A673 (cell line): ENCODE measurements at places on chromosomes 1 and 21. TPM values are rescaled to one million over a fixed set of nuclear protein-coding genes. Genes with fewer than 3 reads are reported as not detected.

The SV2A gene
- 33.1 and 35.4 TPM in 2 replicates for total RNA-seq

DNA sequence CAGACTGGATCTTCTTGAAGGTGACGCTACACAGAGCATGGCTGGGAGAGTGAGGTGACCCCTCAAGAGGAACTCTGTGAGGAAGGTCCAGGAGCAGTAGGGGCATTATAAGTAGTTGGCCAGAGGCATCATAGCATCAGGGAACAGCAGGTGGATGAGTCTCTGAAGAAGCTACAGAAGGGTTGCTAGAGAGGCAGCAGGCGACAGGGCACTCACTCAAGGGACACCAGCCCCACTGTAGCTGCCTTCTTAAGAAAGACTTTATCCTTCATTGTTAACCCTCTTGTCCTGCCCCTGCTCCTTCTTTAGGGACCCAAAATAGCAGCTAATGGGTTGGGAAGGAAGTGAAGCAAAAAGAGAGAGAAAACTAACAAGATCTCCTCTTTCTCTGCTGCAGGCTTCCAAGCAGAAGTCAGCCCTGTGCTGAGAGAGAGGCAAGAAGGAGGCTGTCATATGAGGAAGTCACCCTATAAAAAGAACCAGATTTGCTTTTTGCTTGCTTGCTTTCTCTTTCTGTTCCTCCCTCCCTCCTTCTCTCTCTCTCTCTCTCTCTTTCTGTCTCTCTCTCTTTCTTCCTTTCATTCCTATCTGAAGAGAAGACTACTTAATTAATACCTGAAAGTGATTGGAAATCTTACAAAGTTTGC is 7.7 kb upstream of the CD5L start:
- no peak for DNase-seq

DNA sequence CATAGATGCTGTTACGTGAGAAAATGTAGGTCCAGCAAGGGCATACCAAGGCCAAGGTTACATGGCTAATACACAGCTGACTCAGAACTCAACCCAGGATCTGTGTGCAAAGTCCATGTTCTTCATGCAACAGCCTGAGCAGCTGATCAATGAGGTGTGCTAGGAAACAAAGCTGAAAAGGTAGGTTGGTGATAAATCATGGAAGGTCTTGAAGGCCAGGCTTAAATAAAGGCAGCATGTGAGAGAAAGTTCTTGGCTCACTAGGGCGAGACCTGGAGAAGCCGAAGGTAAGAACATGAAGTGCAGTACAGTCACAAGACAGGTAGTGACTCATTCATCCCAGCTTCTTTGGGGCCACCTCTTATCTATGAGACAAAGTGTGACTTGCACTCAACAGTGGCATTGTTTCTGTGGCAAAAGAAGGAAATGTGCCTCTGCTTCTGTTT is 33.4 kb downstream of the TLR5 start:
- DNase-seq, result no peak

- DNase-seq, result peak; percentile 66
Observed at GRCh38 chr1:64856553-64856952, 109.8 kb downstream of the JAK1 start.

The ATAD3C gene
- total RNA-seq, result 0.22 and 0.39 TPM in 2 replicates

- no peak for DNase-seq
Observed at GRCh38 chr1:35876988-35877387, 6.0 kb upstream of the AGO1 start.

DNA sequence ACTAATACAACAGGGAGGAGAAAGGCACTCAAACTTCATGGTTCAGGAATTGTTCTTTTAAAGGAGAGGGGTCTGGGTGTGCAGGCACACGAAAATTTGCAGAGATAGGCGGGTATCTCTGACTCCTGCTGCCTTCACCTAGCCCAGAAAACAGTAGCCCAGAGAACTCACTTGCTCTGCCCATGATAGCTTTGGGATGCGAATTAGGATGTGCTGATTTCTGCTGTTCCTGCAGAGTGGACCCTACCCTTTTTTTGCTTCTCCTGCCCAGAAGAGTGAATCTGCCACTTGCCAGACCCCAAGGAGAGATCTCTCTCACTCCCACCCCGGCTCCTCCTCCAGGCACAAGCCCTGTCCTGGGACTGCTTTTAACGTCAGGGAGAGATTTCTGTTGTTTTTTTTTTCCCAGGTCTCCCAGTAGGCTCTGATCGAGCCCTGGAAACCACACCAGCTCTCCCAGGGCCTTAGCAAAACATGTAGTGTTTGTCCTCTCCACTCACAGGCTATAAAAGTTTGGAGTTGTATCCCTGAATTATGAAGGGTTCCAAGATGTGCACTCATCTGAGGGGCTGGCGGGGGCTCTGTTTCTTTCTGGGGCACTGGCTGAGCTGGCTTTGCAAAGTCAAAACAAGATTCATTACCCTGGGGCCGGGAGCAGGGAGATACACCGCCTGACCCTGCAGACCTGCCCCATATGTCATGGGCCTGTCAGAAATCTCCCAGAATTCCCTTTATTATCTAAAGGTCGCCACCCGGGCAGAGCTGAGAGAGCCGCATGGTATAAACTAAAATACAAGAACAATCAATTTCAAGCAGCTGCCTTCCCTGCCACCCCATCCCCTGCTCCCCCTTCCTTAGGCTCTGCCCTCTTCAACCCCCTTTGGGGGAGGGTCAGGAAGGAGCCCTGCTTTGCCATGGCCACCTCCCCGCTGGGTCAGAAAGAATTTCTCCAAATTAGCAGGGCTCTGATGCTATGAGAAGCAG is 17.9 kb downstream of the PLXNA2 start:
- DNase-seq, result no peak

The FMO4 gene
- 0.56 and 2.1 TPM in 2 replicates for total RNA-seq

The TMEM82 gene
- not detected in 2 replicates for total RNA-seq

The NPL gene
- total RNA-seq, result 5.3 and 6.9 TPM in 2 replicates

- no peak for DNase-seq
Observed at GRCh38 chr21:45859041-45859761, 122.4 kb upstream of the COL6A1 start.

GRCh38 chr1:183914276-183914675 is 109.4 kb downstream of the RGL1 start:
- DNase-seq, result no peak
